ENCODE measurements at places on chromosomes 1 and 21.

GRCh38 chr1:51861669-51862068 lies 16.9 kb downstream of the NRDC start:
- no peak for DNase-seq

DNA sequence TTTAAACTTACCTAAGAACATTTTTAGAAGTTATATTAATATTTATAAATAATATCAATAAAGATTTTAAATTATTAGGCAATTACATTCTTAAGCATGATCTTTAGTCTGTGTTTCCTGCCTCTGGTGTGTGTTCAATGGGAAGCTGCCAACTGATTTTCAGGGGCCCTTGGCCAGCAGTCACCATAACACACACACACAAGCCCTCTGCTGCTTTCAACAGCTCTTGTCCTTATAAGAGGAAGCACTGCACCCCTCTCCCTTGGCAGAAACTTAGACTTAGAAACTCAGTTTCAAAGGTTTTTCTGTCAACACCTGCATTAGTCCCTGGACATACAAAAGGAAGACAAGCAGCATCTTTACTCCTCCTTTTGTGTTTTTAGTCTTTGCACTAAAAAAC lies 81.4 kb downstream of the VAV3 start:
- DNase-seq, result no peak

- DNase-seq, result peak; percentile 0
Observed at GRCh38 chr21:15192243-15192642, 127.4 kb upstream of the NRIP1 start.

GRCh38 chr1:29641921-29642320 lies 405.6 kb downstream of the PTPRU start:
- no peak for DNase-seq

- peak; percentile 49 for DNase-seq
Observed at GRCh38 chr1:77779529-77780281, at the start of gene MIGA1. MIGA1 (plus strand) TSS chr1:77779649; CDS start chr1:77783253, 3,604 bp downstream.

DNA sequence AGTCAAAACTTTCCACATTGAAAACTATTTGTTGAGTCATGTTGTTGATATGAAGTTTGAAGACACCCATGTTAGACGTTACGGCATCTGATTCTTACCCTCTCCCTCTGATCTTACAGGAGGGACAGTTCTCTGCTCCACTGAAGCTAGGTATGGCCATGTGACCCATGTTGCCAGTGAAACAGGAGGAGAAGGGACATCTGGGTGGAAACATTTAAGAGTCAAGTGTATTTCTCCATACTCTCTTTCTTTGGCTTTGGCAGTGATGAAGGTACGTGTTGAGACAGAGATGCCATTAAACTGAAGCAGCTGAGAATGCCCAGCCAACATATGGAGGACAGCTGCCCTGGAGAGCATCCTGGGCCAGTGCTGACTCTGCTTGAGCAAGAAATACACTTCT lies 198.4 kb upstream of the PTGFR start:
- peak; percentile 81 for DNase-seq

Data from GM04503 (cell line).